ENCODE measurements at places on chromosomes 4 and X.

DNA sequence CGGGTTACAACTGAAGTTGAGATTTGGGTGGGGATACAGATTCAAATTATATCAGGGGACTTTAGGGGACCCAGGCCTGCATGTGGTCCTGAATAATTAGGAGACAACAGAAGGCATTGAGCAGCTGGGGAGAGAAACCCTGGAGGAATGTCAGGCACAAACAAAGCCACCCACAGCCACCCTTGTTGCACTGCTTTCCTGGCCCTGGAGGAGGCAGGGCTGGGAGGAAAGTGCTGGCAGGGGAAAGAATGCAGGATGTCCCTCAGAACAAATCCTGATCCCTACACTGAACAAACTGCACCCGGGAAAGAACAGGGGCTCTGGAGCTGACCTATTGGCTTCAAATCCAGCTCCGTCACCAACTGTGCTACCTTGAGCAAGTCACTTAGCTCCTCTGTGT, 214.1 kb upstream of the ATP6AP2 start:
- no peak for DNase-seq

GRCh38 chrX:137352101-137352660, 213.7 kb upstream of the ZIC3 start:
- DNase-seq, result no peak

DNA sequence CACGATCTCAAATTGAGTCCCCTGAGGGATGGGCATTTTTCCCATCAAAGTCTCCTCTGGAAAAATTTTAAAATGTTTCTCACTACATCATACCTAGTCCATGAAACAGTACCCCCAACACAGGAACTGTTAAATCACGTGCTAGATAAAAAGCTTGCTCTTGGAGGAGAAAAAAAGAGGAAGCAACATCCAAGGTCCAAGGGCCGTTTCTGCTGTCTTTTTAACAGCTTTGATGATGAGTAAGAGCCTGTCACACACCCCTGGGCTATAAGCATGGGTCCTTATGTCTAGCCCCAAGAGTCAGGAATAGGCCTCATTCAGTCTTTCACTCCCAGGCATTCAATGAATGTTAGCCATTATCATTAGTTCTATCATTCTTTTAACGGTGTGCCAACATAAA, 128.9 kb downstream of the SH3KBP1 start:
- DNase-seq, result no peak

DNA sequence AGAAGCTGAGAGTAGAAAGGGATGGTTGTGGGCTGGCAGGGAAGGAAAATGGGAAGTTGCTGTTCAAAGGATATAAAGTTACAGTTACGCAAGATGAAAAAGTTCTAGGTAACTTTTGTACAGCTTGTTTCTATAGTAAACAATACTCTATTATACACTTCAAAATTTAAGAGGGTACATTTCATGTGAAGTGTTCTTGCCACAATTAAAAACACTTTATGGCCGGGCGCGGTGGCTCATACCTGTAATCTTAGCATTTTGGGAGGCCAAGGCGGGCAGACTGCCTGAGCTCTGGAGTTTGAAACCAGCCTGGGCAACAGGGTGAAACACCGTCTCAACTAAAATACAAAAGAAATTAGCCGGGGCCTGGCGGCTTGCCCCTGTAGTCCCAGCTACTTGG, 623.6 kb downstream of the STIM2 start:
- DNase-seq, result no peak

- DNase-seq, result no peak
Measured at GRCh38 chrX:134792077-134792476, 133.8 kb upstream of the PLAC1 start.

DNA sequence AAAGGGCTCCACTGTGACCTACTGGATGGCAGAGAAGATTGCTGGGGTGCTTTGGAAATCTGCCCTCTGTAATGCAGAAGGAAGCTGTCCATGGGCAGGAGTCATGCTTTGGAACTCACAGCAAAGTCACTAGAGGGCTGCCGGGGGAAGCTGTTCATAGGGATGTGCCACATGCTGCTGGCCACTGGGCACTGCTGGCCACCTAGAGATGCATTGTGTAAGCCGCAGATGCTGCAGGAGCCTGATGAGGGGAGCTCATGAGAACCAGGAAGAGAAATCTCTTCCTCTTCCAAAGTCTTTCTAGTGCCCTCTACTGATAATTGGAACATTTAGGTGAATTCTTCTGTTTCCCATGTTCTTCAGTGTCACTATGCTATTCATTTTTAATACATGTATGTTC, 31.2 kb upstream of the UXT start:
- DNase-seq, result no peak

All from NCI-H187 treated with DMSO at 0.1 percent for 48 hours (cell line).